Lung (tissue), 17 donors: ENCODE measurements at places on chromosomes 4 and X. TPM values are rescaled to one million over a fixed set of nuclear protein-coding genes. Genes with fewer than 3 reads are reported as not detected.

PDZD4 gene
- total RNA-seq, result 3.6 TPM

DNA sequence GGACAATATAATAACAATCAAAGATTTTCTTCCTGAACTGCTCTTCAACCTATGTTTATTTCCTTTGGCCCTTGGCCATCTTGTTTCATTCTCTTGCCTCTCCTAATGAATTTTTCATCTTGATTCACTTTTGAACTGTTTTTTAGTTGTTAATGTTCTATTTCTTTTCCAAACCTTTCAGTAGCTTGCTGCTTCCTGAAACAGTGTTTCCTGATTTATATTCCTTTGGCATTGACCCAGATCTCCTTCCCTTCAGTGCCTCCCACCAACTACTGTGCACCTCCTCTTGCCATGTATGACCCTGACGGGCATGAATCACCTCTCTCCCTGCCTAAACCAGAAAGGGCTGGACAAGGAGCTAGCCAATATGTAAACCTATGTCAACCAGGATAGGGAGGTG is 25.6 kb upstream of the SPP1 start:
- H3K4me1 ChIP-seq, result no peaks in the 10 kb centered on the region
- no peaks in the 10 kb centered on the region for H3K27me3 ChIP-seq
- no peak overlapping the region for H3K27ac ChIP-seq
- H3K4me3 ChIP-seq, result no peak overlapping the region

SPATA18 gene
- 56.5 TPM for total RNA-seq

DDIT4L gene
- 3.0 TPM for total RNA-seq

- no peak for DNase-seq
- H3K4me1 ChIP-seq, result peaks cover 1% of the 10 kb centered on the region
- no peaks in the 10 kb centered on the region for H3K36me3 ChIP-seq
- H3K27me3 ChIP-seq, result peaks cover 5% of the 10 kb centered on the region
- H3K27ac ChIP-seq, result no peak overlapping the region
Observed at GRCh38 chrX:19811807-19812604, 75.4 kb downstream of the SH3KBP1 start.

RAB39B gene
- total RNA-seq, result 0.63 TPM

GLRA3 gene
- total RNA-seq, result not detected

ARHGEF38 gene
- total RNA-seq, result 55.0 TPM

DNA sequence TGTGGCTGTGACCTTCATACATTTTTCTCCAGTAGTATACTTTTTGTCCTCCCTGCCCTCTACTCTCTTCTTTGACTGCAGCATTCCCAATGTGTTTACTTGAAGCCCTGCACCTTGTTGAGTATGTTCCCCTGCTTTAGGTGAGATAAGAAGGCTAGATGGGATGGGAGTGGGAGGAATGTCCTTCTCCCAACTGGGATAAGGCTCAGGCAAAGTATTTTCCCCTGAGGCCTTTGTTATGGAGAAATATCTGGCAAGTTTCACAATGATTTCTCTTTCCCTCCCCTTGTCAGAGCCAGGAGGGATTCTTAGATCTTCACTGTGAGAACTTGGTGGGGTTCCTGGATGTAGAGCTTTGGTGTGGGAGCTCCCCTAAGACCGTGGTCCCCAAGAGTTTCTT is 131.8 kb downstream of the CLCN5 start:
- no peak overlapping the region for H3K4me3 ChIP-seq
- H3K4me1 ChIP-seq, result no peaks in the 10 kb centered on the region
- DNase-seq, result no peak
- peaks cover 4% of the 10 kb centered on the region for H3K27me3 ChIP-seq
- H3K27ac ChIP-seq, result no peak overlapping the region
